COLO829 (cell line): ENCODE measurements at places on chromosomes 13 and 19.

GRCh38 chr19:41883463-41883820, 458 bp downstream of the ARHGEF1 start:
- DNase-seq = no peak

DNA sequence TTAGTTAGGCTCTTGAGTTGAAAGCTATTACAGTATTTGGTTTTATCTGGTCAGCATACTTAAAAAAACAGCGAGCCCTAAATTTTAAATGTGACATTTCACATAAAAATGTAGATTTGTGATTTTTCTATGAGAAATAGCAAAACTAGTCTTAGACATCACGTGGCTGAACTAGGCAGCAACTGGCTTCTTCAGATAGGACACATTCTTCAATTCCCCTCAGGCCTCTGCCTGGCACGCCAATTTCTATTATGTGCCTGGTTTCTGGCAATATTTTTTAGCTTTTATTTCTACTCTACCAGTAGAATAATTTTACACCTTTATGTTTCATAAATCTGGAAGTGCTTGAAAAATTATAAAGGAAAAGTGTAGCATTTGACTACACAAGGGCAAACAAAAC, 433.7 kb downstream of the DIAPH3 start:
- no peak for DNase-seq

DNA sequence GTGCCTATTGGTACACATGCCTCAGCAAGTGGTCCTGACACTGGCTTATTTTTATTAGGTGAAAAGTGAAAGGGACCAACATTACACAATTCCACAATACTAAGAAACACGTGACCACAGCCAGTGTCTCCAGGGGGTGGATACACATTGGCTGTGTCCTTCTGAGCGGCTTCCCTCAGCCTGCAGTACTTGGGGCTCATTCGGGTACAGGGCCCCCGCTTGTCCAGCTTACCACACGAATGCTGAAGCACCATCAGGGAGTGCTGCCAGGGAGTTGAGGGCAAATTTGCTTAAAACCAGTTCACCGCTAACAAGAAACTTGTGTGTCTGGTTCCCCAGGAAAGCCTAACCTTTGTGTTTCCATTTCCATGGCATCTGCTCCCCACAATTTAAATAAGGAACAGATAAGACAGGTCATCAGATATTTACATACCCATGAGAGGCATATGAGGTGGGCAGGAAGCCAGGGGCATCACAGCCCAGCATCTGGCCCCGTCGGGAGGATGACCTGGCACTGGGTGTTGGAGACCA, 23.3 kb downstream of the PBX4 start:
- no peak for DNase-seq

DNA sequence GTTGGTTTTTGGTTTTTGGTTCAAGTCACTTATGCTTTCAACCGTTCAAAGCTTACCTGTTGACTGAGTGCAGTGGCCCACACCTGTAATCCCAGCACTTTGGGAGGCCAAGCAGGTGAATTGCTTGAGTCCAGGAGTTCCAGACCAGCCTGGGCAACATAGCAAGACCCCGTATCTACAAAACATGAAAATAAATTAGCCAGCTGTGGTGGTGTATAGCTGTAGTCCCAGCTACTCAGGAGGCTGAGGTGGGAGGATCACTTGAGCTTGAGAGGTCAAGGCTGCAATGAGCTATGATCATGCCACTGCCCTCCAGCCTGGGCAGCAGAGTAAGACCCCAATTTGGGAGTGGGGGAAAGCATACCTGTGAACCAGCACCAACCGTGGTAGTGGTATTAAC, 43.7 kb downstream of the PEX11G start:
- DNase-seq = no peak

GRCh38 chr19:46753420-46754155, 7.3 kb upstream of the STRN4 start:
- DNase-seq = no peak

GRCh38 chr13:75173457-75174356, 308.3 kb downstream of the TBC1D4 start:
- no peak for DNase-seq

- no peak for DNase-seq
Observed at GRCh38 chr19:43799502-43800142, 2.6 kb downstream of the LYPD5 start.

- no peak for DNase-seq
Observed at GRCh38 chr19:17391371-17392151, 2.4 kb downstream of the CCDC194 start.

- DNase-seq = no peak
Observed at GRCh38 chr19:51138549-51138979, 3.5 kb upstream of the SIGLEC7 start.

DNA sequence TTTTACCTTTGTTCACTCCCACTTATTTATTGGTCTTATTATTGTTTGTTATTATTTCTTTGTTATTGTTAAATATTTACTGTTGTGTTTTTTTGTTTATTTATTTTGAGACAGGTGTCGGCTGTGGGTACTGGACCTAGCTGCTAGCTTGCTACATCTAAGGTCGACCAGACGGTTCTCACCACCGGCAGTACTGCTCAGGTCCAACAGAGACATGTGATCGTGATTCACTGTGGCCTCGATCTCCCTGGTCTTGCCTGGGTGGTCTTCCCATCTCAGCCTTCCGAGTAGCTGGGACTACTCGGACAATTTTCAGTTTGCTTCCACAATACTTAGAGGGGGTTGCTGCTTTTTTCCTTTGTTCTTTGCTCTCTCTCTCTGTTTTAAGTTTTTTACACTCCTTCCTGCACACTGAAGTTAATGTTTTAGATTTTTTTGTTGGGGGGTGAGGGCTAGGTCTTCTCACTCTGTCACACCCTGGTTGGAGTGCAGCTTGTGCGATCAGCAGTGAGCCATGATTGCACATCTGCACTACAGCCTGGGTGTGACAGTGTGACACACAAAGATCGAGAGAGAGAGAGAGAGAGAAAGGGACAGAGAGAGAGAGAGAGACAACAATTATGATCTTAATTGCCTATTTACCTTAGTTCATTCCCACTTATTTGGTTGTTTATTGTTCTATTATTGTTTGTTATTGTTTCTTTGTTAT, 1432.4 kb downstream of the UQCRFS1 start:
- no peak for DNase-seq

DNA sequence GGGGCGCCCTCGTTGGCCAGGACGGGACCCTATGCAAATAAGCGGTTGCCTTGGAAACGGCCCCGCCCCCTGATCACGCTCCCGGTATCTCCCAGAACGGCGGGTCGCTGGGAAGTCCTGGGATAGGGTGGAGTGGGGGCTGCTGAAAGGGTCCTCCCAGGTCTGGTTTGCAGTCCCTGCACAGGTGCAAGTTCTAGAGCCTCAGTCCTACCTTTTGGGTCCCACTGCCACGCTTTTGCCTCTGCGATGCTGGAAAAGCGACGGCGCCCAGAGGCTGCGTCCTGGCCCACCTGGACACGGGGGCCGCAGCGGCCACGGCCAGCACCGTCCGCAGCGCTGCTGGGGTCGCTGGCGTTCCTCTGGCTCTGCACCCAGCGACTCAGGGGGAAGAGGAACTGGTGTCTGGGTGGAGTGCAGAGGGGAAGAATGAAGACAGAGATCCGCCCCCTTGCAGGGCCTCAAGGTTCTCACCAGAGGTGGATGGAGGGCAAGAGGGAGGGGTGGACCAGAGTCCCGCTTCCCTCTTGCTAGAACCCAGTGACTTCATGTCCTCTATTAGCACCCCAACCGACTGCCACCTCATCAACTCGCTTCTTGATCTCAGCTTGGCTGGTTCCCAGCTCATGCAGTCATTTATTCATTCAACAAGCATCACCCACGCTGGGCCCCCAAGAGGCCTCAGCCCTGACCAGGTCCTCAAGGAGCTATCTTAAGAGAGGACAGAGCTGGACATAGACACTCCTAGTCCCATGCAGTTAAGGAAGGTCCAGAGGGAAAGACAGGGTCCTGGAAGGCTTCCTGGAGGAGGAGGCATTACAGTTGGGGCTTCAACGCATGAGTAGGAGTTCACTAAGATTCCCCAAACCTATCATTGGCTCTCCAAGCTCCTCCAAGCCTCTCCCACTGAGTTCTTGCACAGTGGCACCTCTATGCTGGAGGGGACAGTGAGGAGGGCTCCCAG, at the start of gene LRRC25:
Gene LRRC25 (minus strand): TSS at position 381 of the 961 bp plus-strand sequence. CDS start 659 bp downstream, outside the sequence.
- no peak for DNase-seq

GRCh38 chr19:18460900-18461299, 23.0 kb upstream of the ISYNA1 start:
- DNase-seq = no peak

- no peak for DNase-seq
Observed at GRCh38 chr13:21176982-21177284, 475 bp downstream of the MRPL57 start.

DNA sequence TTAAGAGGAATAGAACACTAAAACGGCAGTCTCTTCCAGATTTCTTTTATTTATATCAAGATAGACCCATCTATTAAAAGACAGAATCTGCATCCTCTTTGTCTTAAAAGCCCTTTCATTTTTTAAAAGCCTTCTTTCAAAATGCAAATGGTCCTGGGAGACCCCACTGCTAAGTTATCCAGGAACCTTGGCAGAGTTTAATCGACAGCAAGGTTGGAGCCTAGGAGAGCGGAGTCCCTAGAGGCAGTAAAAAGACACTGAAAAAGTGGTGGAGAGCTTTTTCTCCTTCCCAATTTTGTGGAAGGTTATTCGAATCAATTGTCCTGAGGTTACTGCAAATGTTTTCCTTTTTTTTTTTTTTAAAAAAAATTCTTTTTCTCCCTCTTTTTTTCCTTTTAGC, 294.7 kb downstream of the NALCN start:
- DNase-seq = no peak

- DNase-seq = no peak
Observed at GRCh38 chr19:10839114-10840050, 3.4 kb upstream of the TMED1 start.

GRCh38 chr19:44142059-44142433, 692 bp downstream of the ZNF234 start:
- DNase-seq = peak; percentile 25

GRCh38 chr13:111943229-111943795, 123.6 kb upstream of the SOX1 start:
- DNase-seq = no peak

DNA sequence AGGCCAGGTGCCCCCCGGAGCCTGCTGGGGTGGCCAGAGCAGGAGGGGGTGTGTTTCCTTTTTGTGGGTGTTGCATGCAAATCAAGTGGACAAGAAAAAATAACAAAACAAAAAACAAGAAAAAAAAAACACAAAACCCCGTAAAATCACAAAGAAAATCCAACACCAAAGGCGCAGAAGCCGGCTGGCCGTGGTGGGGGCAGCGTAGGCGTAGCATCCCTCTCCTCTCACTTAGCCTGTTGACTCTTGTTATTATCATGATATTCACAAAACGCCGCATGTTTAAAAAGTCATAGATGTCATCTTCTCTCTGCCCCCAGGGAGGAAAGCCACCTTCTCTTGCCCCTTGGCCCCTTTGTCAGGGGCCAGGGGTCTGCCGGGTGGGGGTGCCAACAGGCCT, 978 bp upstream of the TGFBR3L start:
- DNase-seq = no peak

DNA sequence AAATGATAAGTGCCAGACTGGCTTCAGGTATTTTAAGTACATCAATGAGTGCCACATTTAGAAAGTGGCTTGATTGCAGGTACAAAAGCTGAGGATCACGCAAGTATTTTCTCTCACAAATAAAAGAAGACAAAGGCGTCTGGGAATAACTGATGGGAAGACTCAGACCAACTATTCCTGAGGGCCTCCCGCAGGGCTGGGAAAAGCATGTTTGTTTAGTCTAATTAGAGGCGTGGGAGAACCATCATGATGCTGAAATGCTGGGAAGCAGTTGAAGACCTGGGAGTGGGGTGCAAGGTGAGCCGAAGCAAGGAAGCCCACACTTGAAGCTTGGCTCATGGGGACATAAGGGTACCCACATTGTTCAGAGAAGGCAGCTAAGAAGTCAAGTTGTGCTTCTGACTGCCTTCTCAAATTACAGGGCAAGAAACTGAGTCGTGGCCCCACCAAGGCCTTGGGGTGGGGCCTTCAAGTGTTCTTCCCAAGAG, 536.0 kb downstream of the MYO16 start:
- DNase-seq = no peak

DNA sequence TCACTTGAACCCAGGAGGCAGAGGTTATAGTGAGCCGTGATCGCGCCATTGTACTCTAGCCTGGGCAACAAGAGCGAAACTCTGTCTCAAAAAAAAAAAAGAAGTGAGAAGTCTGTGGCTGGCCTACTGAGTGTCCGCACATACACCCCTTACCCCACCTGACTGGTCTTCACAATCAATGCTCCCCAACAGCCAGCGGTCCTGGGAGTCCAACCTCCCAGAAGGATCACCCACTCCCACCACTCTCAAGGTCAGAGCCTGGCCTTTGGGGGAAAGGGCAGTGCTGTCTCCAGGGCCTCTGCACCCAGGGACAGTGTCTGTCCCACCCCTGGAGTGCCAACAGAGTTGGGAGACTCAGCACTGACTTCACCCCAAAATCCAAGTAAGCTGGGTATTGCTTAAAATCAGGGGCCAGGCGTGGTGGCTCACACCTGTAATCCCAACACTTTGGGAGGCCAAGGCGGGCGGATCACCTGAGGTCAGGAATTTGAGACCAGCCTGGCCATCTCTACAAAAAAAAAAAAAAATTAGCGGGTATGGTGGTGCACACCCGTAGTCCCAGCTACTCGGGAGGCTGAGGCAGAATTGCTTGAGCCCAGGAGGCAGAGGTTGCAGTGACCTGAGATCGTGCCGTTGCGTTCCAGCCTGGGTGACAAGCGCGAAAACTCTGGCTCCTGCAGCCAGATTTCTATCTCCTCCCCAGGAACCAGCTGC, 2.3 kb upstream of the CD320 start:
- no peak for DNase-seq

- no peak for DNase-seq
Observed at GRCh38 chr13:28590461-28590860, 68.5 kb upstream of the POMP start.

- no peak for DNase-seq
Observed at GRCh38 chr19:10026744-10027143, 13.5 kb downstream of the RDH8 start.
